ENCODE measurements at places on chromosomes 6 and 20.

- DNase-seq, result peak; percentile 18
Observed at GRCh38 chr6:106334646-106335448, 9.3 kb upstream of the ATG5 start.

- DNase-seq, result no peak
Observed at GRCh38 chr20:32828029-32828680, 8.4 kb downstream of the MAPRE1 start.

DNA sequence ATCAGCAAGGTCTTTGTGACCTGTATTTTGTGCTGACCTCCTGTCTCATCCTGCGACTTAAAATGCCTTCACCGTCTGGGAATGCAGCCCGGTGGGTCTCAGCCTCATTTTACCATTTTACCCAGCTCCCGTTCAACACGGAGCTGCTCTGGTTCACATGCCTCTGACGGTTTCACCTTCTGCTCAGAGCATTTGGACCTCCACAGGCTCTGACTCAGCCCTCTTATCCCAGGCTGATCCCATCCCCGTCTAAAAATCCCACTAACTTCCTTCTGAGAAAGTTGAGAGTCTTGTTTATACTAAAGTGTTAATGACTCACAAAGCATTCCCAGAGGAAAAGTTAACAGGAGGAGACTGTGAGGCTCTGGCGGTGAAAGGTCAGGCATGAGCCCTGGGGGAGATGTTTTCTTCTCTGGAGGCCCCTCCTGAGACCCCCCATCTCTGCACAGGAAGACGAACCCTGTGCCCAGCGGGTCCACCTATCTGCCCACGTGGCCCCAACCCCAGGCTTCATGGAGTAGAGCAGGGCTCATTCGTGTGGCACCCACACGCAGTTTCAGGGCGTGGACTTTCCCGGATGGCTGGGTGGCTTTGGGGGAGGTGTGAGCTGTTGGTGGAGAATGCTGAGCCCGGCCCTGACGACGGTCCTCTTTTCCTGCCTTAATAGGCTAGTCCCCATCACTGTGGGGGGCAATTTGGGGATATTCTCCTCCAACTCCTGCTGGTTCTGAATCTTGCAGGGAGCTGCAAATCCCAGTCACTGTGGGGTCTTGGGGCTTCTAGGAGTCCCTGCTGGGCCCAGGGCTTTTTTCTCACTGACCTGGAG, 3.3 kb upstream of the BIRC7 start:
- DNase-seq, result no peak

- DNase-seq, result no peak
Observed at GRCh38 chr20:1273366-1273765, 7.3 kb downstream of the SNPH start.

DNA sequence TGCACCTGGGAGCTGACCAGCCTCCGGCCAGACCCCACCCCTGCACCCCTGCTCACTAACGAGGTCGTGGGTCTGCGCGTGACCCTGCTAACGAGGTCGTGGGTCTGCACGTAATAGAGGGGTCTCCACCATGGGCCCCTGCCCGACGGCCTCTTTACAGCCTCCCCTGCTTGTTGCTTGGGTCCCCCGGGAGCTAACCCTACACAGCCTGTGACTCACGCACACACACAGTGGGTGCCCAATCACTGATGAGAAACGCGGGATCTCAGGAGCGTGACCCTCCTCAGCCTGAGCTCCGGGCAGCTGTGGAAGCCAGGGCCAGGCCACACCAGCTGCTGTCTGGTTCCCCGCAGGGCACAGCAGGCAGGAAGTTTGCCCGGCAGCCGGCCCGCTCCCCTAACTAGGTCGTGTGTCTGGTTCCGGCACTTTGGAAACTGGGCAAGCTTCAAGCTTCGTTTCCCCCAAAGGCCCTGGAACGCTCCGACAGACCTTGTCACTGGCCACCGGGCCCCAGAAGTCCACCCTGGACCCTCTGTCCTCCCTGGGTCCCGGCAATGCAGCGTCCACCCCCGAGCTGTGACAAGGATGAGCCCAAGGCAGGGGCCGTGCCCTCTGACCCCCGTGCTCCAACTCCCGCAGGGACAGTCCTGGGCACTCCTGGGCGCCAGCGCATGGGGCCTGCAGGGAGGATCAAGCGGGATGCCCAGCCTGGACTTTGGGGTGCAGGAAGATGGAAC, 767 bp downstream of the PTK6 start:
- DNase-seq, result no peak

DNA sequence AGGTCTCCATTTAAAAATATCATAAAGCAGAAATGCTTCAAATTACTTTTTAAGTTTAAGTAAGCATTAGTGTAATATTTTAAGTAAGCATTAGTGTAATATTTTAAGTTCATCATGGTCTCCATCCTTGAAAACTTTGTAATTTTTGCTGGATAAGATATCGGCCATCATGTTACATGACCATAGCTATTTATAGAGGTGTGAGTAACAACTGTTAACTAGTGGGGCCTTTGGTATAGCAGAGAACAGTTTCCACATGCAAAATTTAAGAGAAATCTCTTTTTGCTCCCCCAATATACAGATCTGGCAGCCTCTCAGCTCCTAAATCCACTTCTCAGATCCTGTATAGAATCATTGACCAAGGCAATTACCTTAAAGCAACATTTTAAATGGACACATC, 468 bp downstream of the TRDN start:
- no peak for DNase-seq

GRCh38 chr6:106539936-106540335, 89.4 kb downstream of the RTN4IP1 start:
- no peak for DNase-seq

GRCh38 chr20:40082436-40082835, 606.6 kb downstream of the MAFB start:
- no peak for DNase-seq

All from left lung (tissue), 14 donors.